ENCODE measurements at places on chromosomes 7 and 10.

DNA sequence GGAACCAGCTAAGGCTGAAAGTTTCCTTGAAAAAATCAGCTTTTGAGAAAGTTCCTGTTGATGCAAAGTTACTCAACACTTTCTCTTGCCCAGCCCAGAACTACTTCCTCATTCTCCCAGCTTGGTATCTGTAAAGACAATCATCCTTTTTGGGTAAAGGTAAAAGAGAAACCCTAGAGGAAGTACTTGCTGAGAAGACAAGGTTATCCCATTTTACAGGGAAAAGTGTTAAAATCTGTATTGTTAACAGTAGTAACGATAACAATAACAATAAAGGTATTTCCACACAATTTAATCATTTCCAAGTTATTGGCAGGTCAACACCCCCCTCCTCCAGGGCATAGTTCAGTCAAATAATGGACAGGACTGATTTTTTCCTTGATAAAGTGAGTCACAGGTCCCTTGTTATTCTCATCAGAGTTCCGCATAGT lies 2.4 kb downstream of the ALOX5 start:
- DNase-seq, result no peak

GRCh38 chr10:78375854-78376785 lies 342.5 kb downstream of the RPS24 start:
- DNase-seq, result no peak

DNA sequence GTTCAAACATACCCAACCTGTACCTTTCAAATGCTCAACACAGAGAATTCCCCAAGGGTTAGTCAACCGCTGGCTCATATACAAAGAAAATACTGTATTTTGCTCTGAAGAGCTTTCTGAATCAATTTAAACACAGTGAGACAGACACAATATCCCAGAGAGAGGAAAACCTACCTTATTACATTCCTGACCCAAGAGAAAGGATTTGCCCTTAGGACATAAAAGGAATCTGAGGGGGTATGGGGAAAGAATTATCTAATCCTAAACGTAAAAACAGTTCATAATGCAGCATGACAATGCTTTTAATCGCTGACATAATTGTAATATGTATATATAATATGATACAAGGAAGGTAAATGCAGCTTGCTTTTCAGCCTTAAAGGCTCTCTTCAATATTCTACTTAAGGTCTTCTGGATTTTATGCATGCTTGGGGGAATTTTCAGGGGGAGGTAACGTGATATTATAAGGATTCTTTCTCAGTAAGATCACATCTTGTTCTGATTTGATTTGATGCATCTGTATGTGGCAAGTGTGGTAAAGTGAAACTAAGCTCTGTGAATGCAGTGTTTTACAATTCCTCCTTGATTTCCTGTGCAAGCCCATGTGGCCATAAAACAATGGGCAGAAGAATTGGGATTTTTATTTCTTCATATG lies 240.5 kb downstream of the GLI3 start:
- no peak for DNase-seq

DNA sequence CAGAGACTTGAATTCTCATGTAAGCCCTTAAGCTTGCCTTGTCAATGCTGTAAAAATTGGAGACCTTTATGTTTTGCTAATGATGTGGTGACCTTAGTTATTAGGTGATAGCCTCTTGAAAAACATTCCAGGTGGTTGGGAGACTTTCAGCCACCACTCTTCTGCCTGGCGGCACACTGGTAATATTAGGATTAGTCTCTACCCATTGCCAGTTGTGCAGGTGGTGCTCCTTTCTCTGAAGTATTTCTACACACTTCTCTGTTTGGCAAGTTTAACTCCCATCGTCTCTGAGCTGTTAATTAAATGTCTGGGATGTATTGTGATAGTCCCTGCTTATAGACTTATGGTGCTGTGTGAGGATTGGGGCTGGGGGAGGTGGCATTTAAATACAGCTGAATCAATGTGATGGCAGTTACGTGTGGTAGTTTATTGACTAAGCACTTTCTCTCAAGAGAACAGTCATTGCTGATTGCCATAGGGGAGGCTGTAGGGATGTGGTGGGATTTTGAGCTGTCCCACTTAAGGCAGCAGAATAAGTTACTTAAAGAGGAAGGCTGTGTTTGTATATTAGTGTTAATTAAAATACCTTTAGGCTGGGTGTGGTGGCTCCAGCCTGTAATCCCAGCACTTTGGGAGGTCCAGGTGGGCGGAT lies 61.7 kb downstream of the DAGLB start:
- DNase-seq, result no peak

DNA sequence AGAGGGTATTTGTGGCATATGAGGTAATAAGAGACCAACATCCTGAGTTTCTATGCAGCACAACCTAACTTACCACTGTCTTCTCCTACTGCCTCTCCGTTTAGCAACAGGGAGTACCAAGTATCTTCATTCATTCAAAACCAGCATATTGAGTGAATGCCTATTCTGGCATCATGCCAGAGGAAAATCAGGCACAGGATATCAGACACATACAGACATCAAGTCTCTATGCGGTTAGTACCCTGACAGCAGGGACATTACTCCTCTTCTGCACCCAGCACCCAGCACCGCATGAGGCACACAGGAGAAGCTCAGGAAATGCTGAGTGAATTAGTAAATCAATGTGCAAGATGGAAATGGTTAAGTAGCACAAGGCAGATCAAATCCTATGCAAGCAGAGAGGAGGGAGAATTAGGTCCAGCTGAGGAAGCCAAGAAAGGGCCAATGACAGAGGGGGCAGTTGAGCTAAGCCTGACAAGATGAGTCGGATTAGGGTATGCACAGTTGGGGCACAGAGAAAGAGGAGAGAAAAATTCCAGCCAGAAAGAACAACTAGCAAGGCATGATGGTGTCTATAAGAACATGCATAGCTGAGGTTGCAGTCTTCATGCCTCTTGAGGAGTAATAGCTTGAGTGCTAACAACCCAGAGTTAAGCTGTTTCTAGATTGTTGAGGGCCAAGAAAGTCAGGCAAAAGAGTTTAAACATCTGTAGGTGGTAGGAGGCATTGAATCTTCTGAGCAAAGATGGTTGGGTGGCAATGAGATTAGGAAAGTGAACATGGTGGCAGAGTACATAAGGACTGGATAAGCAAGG lies 146.0 kb downstream of the PLXNA4 start:
- DNase-seq, result no peak

DNA sequence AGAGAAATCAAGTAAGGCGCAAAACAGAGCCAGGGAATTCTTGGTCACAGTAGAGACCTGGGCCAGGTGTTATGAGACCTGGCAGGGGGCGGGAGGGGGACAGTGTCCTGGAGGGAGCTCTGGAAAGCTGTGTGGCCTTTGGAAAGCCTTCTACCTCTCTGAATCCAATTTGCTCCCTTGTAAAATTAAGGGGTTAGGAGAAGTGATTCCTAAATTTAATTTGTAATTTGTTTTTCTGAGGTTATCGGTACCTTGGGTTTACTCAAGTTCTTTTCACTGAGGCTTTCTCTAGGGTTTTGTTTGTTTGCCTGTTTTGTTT lies 920.8 kb downstream of the TYW1 start:
- DNase-seq, result no peak

- no peak for DNase-seq
Observed at GRCh38 chr7:127901895-127902703, 129.1 kb downstream of the LRRC4 start.
